NCI-H748 treated with DMSO at 0.1 percent for 48 hours (cell line): ENCODE measurements at places on chromosomes 4 and X.

DNA sequence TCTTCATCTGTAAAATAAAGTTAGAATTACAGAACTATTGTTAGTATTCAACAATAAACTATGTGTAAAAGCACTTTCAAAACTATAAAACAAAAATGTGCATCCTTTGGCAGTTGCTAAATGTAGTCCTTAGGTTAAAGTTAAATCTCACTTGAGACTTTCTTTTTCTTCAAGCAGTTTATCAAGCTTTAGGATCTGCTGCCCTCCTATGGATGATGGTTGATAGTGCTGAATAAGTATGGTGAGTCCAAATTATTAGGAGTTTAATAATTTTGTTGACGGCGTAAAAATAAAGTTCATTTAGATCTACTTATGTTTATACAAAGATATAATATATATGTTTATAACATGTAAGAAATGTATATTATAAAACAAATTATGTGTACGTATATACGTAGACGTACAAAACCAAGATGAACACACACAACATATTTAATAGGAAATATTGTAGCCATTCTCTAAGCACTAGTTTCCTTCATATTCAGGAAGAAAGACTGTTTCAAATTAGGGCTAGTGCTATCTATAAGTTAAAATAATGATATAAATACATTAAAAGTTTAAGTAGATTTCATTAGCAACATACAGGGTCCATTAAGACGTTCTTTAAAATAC, 22.3 kb downstream of the UGT2A2 start:
- no peak for DNase-seq

GRCh38 chr4:185304541-185304940, 91.2 kb downstream of the LRP2BP start:
- DNase-seq, result no peak

DNA sequence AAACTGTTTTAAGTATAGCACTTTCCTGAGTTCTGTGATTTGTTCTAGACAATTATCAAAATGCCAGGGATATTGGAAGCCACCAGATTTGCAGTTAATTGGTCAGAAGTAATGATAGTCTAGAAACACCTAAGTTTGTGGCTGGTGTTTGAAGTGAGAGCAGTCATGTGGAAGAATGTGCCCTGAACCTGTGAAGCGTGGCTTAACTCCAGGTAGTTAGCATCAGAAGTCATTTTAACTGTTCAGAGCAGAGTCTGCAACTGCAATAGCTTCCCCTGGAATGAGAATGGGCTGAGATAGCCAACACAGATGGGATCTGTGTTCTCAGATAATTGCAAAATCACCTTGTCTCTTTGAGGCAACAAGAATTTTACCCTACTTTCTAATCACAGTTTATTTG, 255.1 kb upstream of the GK2 start:
- no peak for DNase-seq

DNA sequence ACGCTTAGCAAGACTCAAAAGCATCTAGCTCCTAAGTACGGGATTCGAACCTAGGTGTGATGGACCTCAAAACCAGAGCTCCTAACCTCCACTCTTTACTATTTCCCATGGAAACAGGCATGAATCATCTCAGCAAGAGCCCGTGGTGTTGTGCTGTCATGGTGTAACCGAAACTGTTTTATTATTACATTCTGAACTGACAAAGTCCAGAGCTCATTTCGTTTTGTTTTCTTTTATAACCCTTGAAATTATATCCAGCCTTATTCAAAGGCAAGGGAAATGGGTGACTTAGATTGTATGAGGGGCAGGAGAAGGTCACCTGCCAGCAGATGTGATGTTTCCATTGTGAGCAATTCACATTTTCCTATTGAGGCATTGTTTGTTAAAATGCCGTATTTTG, 301.1 kb downstream of the FRMPD4 start:
- DNase-seq, result peak; percentile 50

- no peak for DNase-seq
These were observed 643.7 kb downstream of the BCOR start for GRCh38 chrX:39453889-39454621.

DNA sequence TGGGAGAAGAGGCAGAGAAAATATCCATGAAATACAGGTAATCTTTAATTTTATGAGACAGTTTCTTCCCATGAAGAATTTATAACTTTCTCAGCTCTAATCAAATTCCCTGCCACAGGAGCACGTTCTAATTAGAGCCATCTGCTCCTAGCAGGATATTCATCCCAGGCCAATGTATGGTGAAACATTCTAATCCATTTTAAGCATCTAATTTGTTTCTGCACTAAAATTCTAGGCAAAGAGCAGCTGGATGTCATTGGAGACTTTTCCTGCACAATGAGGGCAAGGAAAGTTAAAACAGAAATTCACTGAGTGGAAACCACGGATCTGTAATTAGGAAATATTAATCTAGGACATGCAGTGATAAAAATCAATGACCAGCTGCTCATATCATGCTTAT, 107.7 kb upstream of the ZFP42 start:
- no peak for DNase-seq

GRCh38 chrX:142671036-142671435, 354.7 kb upstream of the SPANXN4 start:
- no peak for DNase-seq

- DNase-seq, result no peak
These were observed 38.1 kb downstream of the PNPLA4 start for GRCh38 chrX:7889135-7889534.

GRCh38 chr4:17027495-17027894, 129.1 kb upstream of the LDB2 start:
- no peak for DNase-seq

DNA sequence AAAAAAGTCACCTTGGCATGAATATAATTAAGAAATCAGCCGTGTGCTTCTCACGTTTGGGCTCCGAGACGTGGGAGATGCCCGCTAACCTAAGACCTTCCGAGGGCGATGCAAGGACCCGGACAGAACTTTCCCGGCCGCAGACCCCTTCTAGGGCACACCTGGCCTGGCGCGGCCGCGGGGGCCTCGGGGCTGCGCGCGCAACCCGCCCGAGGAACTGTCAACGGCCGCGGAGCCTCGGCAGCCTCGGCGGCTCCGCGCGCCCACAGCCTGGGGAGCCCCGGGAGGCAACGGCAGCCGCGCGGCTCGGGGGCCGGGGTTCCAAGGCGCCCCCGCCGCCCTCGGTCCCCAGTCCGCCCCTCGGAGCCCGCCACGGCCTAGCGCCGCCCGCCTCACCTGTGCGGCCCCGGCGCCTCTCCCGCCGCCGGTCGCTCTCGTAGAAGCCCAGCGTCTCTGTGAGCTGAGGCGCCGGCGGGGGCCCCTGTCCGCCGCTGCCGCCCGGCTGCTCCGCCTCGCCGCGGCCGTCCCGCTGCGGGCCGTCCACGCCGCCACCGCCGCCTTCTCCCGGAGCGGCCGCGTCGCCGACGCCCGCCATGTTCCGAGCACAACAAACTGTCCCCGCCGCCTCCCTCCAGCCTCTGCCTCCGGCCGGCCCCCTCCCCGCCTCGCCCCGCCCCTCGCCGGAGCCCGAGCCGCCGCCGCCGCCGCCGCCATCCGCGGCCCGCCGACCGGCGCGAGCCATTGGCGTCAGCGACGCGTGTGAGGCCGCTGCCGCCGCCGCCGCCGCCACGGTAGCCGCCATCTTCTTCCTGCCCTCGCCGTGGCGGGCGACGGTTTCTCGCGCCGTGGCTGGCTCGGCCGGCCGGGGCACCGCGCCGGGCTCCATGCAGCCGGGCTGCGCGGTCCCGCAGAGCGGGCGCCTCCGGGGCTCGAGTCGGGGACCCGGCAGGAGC, at the start of gene TAPT1:
Gene TAPT1, minus strand, starts transcription at position 609 of the 953 bp plus-strand sequence. Its CDS starts 14 bp downstream, at position 595.
- no peak for DNase-seq

DNA sequence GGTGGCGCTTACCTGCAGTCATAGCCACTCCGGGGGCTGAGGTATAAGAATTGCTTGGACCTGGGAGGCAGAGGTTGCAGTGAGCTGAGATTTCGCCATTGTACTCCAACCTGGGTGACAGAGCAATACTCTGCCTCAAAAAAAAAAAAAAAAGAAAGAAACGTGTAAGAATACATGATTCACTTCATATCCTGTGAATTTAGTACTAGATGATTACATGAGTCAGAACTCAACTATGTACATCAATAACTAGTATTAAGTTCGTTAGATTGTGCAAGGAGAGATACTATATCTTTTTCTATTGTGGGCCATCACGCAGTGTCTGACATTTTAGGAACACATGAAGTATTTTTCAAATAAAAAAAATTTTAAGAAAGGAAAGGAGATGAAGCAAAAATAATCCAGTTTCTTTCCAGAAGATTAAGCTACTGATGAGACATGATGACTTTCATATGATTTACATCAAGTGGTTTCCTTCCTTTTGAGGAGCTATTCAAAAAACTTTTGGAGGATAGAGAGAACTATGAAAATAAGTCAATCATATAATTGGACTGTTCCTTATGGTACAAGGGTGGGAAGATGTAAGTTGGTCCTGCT, 64.7 kb upstream of the EXOC1L start:
- DNase-seq, result no peak

GRCh38 chrX:99663136-99663535, 746.9 kb downstream of the PCDH19 start:
- DNase-seq, result no peak

DNA sequence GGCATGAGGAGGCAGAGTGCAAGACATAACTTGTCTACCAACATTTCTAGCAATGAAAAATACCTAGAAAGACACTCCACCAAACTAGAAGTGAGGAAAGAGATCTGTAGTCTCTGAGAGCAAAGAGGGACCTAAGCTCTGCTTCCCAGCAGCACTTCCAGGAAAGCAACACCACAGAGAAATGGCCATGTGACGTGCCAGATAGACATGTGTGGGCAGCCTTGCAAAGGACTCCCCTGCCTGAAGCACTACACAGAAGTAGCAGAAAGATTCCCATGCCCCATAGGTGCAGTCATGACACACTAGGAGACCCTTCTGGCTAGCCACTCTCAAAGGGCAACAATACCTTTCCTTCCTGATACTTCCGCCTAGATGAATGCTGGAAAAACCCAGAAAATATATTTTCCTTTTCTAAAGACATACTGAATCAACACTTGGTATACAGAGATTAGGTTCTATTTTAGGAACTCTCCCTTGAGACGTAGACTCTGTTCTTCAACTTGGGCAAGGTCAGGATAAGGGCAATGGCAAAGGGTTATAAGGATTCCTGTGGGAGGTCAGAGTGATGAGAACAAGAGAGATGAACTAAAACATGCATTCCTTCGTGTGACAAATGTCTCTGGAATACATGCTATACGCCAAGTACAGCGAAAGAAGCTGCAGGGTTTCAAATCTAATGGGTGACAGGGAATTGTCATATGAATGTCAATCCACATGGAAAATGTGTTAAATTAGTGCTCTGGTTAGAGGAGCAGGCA, 187.5 kb upstream of the ETNPPL start:
- no peak for DNase-seq

DNA sequence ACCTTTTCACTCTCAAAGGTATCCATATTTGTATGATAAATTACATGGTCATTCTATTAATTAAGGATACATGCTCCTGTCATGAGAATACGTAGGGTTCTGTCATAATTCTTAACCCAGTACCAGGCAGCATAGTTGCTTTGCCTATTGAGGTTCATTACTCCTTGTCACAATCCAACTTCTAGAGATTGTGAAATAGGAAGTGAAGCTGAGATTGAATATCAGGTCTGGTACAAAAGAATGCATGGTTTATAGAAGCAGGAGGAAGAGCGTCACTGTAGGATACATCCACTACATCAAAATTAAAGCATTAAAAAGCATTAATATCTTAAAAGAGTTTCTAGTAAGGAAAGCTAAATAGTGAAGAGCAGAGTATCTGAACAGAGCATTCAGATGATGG, 647.0 kb downstream of the IQCM start:
- no peak for DNase-seq

- no peak for DNase-seq
These were observed 1993.8 kb downstream of the ARAP2 start for GRCh38 chr4:34250562-34250961.

- no peak for DNase-seq
These were observed 2.3 kb downstream of the ZNF827 start for GRCh38 chr4:145936142-145936996.

- DNase-seq, result no peak
These were observed 274 bp upstream of the ERVMER34-1 start for GRCh38 chr4:52751487-52751911.

DNA sequence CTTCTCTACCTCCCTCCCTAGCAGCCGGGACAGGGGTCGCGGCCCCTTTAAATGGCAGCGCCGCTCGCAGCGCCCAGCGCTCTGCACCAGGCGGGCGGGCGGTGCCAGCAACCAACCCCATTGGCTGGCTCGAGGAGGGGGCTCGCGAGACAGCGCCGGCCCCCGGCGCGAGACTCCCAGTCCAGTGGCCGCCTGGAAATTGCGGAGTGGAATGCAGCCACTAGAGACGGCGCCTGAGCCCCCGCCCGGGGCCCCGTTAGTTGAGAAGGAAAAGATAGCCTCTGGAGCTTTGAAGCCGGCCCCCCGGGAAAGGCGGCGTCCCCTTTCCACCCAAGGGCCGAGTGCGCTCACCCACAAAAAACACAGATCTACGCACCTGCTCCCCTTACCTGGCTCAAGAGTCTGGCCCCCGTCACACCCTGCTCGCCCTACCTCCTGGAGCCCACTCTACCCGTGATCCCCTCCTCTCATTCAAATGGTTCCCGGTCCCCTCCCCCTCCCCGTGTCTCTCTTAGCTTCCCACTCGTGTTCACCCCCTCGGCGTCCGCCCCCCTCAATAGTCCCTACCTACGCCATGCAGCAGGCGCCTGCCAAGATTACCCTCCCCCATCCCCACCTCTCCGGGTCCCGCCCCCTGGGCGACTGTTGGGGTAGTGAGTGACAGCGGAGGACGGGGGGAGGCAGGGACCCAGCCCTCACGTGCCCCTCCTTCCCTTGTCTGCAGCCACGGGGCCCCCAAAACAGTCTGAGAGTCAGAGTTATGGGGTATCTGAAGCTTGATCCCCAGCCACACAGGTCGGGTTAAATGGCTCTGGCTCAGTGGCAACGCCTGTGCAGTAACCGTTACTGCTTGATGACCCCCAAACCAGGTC, at the start of gene ZMYM3:
Gene ZMYM3, minus strand, starts transcription at position 49 of the 872 bp plus-strand sequence. CDS start 885 bp downstream, outside the sequence.
- DNase-seq, result peak; percentile 35

GRCh38 chr4:140236654-140237169, 82.7 kb upstream of the MAML3 start:
- DNase-seq, result no peak
